ENCODE measurements at places on chromosomes 12 and 14. TPM values are rescaled to one million over a fixed set of nuclear protein-coding genes. Genes with fewer than 3 reads are reported as not detected.

GRCh38 chr14:99541211-99541610 is 60.0 kb downstream of the CCNK start:
- no peak for DNase-seq

DNA sequence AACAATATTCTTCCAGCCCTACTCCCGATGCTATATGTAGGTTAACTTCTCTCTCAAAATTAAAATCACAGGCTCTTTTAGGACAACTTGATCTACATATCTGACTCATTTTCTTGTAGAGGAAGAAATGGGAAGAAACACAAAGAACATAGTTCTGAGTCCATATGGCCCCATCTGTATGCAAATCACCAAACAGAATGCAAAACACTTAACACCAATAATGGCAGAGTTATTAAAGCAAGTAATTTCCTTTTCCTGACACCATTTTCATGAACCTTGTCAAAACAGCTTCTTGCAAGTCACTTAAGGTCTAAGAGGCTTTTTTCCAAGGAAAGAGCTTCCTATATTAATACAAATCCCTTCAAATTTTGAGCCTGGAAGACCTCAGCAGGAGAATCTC is 300.4 kb upstream of the CLEC14A start:
- no peak for DNase-seq

DNA sequence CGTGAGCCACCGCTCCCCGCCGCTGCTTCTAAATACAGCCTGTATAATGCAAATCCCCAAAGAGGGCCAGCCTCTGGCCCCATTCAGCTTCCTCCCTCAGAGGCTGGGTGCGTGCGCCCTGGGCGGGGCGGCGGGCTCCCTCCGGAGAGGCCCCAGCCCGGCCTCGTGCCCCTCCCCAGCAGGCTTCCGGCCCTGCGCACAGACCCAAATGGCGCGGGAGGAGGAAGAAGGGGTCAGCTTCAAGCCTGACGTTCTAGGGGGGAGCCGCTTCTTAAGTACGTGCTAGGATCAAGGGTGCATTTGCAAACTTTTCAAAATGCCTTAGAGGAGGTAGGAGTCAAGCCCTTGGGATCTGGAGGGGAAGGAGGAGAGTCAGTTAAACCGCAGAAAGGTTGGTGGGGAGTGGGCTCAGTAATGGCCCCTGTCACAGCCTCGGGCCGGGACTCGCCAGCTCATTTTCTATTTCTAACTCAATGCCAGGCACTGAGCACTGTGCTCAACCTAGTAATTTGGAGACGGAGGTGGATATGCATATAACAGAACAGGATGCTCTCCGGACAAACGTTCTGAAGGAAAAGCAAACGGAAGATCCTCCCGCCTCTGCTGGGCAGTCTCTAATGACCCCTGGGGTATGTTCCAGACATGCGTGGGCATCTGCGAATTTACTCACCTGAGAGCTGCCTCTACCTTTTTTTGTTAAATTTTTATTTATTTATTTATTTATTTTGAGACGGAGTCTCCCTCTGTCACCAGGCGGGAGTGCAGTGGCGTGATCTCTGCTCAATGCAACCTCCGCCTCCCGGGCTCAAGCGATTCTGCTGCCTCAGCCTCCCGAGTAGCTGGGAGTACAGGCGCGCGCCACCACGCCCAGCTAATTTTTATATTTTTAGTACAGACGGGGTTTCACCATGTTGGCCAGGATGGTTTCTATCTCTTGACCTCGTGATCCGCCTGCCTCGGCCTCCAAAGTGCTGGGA is 32.3 kb downstream of the NINJ2 start:
- no peak for DNase-seq

The GARIN6 gene
- not detected for total RNA-seq

The ZNF839 gene
- total RNA-seq = 6.0 TPM

DNA sequence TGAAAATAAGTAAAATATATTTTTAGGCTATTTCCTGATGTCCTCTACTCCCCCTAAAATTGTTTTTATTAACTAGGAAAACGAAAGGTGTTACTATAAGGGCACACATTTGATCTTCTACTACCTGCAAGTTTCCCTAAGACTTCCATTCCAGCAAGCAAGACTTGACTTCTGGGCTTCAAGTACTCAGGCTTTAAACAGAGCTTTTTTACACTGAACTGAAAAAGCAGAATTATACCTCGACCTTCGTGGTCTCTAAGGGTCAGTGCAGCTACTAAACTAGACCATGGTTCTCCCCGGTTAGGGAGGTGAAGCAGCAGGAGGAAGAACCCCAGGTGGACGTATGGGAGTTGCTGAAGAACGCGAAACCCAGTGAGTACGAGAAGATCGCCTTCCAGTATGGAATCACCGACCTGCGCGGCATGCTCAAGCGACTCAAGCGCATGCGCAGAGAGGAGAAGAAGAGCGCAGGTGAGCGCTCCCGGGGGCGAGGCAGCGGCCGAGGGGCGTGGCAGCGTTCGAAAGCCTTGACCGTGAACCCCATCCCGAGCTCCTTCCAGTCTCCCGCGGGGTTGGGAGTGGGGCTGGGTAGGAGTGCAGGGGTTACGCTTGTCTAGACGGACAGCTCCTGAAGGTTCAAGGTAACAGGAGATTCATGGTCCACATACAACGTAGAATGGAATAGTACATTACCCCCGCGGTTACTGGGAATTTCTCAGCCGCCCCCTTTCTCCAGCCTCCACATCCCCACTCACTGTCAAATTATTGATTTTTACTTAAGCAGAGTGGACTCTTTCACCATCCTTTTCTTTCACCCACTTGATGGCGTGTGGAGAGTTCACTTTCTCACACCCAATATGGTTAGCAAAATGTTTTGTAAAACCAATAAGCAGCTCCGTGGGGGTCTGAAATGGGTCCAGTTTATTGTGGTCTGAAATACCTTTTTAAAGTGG is 47.6 kb downstream of the MYBPC1 start:
- DNase-seq = no peak

- no peak for DNase-seq
Observed at GRCh38 chr12:100798286-100799160, 3.9 kb downstream of the ANO4 start.

The SCNN1A gene
- total RNA-seq = not detected

DNA sequence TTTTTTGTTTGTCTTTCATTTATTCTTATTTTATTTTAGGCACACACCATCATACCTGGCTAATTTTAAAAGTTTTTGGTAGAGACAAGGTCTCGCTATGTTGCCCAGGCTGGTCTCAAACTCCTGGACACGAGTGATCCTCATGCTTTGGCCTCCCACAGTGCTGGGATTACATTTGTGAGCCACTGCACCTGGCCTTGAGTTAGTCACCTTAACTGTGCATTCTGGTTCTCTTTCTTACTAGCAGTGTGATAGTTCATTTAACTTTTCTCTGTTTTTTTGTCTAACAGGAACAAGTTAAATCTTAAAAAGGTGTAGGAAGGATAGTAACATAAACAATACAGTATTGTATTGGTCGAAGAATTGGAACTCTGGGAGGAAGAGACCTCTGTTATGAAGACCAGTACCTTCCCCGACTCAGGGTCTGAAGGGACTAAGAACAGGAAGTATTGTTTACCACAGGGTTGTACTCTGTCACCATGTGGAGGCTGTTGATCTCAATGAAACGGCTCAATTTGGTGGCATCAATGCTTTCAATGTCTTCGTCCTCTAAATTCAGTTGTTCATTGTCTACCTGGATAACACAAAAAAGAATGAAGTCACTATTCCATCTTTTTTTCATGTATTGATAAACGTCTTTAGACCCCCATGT is 17.7 kb downstream of the ERP27 start:
- DNase-seq = no peak

- DNase-seq = no peak
Observed at GRCh38 chr12:14216405-14217294, 148.8 kb upstream of the ATF7IP start.

The LGMN gene
- total RNA-seq = 74.0 TPM

The CD163L1 gene
- 1.3 TPM for total RNA-seq

DNA sequence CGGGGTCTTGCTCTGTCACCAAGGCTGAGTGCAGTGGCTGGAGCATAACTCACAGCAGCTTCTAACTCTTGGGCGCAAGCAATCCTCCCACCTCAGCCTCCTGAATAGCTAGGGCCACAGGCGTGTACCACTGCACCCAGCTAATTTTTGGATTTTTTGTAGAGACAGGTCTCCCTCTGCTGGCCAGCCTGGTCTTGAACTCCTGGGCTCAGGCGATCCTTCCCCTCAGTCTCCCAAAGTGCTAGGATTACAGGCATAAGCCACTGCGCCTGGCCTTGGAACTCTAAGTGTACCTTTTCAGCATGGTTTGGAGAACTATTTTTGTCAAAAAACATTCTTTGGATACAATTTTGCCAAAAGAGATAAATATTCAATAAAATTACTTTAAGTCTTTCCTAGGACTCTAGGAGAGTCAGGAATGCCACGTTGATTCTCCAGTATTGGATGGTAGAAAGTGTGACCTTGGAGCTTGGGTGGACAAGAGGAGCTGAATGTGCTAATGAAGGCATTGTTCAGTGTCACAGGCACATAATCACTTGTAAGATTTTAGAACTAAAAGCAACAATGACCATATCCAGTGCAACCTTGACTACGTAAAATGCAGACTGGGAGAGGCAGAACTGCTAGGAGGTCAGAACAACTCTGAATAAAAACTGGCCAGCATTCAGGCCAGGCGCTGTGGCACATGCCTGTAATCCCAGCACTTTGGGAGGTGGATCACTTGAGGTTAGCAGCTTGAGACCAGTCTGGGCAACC is 2.8 kb downstream of the SRSF9 start:
- DNase-seq = no peak

GRCh38 chr12:123576611-123577010 is 7.7 kb upstream of the TMED2 start:
- no peak for DNase-seq

DNA sequence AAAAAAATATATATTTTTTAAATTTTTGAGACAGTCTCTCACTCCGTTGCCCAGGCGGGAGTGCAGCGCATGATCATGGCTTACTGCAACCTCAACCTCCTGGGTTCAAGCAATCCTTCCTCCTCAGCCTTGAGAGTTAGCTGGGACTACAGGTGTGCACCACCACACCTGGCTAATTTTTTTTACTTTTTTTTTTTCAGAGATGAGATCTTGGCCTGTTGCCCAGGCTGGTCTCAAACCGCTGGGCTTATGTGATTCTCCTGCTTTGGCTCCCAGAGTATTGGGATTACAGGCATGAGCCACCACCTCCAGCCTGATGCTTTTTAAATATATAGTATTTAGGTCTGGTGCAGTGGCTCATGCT is 24.5 kb downstream of the MDM2 start:
- DNase-seq = no peak

- no peak for DNase-seq
Observed at GRCh38 chr12:19496219-19496878, 57.1 kb downstream of the AEBP2 start.

DNA sequence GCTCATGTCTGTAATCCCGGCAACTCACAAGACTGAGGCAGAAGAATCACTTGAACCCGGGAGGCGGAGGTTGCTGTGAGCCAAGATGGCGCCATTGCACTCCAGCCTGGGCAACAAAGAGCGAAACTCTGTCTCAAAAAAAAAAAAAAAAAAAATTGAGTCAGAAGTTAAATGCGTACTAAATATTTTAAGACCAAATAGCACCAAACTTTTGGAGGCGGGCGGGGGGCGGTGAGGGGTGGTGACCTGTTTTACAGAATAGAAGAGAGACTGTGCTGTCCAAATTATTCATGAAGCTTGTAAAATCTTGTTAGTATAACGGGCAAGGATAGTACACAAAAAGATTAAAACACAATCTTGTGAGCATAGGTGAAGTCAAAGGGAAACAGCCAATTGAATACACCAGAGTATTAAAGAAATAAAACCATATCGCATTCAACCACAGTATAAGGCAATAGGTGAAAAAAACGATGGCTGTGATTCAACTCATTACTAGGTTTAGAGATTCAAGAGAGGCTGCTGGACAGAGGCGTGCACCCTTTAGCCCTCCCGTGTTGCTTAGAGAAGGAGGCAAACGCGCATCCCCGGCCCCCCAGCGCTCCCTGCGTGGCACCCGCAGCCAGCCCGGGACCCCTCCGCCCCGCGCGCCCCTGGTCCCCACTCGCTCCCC is 571 bp downstream of the ZNF891 start:
- DNase-seq = no peak

DNA sequence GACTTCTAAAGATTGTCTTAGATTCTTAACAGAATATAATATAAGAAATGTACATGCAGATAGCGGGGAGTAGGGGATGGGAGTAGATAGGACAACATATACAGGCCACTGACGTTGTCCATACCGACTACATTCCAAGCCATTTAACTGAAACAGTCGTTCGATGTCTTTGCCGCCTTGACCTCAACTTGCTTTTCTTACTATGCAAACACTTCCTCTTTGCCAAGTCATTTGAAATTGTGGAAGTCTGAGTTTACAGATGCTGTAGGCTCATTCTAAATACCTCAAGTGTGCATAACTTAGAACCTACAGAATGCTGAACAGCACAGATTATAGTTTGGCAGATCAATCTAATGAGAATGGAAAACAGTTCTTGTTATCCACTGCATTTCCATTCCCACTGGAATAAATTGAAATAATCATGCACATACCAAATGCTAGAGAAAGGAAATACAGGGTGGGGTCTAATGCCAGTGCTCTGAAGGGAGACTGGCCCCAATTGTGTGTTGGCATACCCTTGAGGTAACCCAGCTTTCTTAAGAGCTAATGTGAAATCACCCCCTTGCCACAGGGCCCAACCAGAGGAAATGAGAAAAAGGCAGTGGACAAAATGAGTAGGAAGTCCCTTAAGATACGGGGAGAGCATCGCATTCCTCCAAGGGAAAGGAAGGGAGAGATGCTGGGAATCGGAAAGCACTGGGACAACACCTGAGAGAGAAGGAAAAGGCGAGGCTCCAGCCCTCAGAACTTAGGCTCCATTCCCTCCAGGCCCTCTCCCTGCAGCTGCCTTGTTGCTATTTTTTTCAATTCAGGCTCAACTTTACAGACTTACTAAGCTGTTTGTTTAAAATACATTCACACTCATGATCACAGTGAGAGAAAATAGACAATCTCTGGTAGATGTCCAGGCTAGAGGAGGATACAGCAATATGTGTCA is 380.9 kb upstream of the TMTC1 start:
- no peak for DNase-seq

DNA sequence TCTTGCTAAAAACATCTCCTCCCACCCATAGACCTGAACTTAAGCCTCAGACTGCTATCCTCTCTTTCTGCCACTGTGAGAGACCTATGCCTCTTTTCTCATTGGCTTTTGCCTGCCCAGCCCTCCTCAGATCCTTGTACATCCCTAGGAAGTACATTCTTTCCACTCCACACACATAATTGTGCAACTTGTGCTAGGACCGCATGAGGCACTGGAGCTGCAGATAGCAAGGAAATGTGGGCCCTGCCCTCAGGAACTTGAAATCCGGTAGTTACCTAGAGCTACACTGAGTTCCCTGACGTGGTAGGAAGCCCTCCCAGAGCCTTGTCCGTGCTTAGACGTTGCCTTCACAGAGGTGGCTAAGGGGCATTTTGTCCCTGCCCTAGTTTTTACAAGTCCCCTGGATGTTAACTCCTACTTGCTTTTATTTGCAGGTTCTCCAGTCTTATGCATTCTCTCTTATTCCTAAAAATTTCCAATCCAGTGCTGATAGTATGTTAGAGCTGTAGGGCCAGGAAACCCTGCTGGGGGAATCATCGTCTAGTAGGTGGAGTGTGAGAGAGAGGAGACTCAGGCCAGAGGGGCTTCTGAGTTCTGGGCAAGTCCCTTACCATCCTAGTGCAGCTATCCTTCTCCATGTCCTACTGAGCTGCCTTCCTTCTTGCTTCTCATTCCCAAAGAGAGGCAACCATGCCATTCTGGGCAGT is 41.3 kb downstream of the NTF3 start:
- DNase-seq = no peak

The AP5M1 gene
- 25.1 TPM for total RNA-seq

Measured in pulmonary artery endothelial cell (primary cell).